ENCODE measurements at places on chromosomes 4 and X.

GRCh38 chr4:153241295-153241694, 37.1 kb downstream of the TRIM2 start:
- DNase-seq: no peak

GRCh38 chr4:132982151-132982550, 166.9 kb upstream of the PCDH10 start:
- no peak for DNase-seq

- no peak for DNase-seq
Measured at GRCh38 chr4:111434586-111434985, 710.7 kb upstream of the FAM241A start.

- no peak for DNase-seq
Measured at GRCh38 chrX:150324919-150325318, 38.2 kb upstream of the MAMLD1 start.

DNA sequence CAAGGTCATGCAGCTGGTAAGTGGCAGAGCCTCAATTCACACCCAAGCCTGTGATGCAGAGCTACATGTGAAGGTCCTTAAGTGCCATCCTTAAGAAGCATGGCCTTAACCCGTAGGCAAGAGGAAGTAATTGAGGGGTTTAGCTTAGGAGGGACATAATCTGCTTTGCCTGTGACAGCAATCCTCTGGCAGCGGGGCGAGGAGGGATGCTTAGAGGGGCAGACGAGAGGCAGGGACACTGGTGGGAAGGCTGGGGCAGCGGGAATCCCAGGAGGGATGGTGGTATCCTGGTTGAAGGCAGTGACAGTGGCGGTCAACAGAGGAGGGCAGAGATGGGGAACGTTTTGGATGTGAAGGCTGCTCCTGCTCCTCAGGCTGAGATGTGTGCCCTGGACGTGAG, 88.1 kb downstream of the EFNB1 start:
- DNase-seq: no peak

DNA sequence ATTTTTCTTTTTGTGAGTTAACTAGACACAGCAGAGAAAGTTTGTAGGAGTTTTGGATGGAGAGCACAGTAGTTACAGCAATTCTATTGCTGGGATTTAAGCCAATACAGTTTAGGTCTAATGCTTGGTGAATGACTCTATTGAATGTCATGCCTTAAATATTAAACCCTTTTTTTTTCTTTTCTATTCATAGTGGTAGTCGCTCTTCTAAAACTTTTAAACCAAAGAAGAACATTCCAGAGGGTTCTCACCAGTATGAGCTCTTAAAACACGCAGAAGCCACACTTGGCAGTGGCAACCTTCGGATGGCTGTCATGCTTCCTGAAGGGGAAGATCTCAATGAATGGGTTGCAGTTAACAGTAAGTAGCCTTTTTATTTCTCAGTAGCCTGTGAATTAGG, 34.8 kb upstream of the DCK start:
- DNase-seq: no peak

GRCh38 chrX:85243761-85244449, at the start of the genes SATL1 and ZNF711:
Gene SATL1 (minus strand): TSS chrX:85243779. CDS start chrX:85108968, 134,811 bp downstream.
Gene ZNF711 (plus strand): TSS chrX:85243991. CDS start chrX:85247573, 3,582 bp downstream.
- DNase-seq: peak; percentile 63

- no peak for DNase-seq
Measured at GRCh38 chrX:69324851-69325250, 159.6 kb upstream of the PJA1 start.

DNA sequence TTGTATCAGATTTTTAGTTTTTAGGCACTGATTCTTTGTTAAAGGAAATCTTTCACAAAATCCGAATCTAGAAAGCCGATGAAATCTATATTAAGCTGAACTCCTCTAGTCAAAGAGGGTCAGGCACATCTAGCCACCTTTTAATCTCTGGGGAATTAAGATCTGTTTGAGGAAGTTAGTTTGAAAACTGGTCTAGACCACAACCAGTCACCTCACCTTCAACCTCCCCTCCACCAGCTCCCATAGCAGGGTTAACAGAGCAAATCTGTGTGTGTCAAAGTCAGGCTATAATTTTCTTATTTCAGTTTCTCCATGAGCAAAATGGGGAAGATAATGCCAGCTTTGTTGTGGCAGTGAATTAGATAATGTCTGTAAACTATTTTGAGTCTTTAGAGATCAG, 110.0 kb upstream of the IGFBP7 start:
- no peak for DNase-seq

GRCh38 chrX:74490247-74490646, 69.0 kb downstream of the SLC16A2 start:
- no peak for DNase-seq

DNA sequence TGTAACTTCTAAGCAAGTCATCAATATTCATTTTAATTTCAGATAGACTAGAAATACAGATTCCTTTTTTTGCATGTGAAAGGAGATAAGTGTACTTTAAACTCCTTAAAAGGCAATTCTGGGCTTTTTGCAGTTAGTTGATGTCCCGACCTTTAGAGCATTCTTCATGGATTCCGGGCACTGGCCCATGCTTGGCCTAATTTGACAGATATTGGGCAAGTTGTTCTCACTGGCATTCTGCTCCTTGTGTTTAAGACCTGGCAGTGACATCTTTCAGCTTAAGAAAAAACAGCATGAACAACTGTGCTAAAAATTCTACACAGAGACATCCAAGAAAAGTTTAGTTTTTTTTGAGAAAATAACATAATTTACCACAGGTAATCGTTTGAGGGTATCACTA, 1037.2 kb downstream of the PCDH18 start:
- peak; percentile 2 for DNase-seq

DNA sequence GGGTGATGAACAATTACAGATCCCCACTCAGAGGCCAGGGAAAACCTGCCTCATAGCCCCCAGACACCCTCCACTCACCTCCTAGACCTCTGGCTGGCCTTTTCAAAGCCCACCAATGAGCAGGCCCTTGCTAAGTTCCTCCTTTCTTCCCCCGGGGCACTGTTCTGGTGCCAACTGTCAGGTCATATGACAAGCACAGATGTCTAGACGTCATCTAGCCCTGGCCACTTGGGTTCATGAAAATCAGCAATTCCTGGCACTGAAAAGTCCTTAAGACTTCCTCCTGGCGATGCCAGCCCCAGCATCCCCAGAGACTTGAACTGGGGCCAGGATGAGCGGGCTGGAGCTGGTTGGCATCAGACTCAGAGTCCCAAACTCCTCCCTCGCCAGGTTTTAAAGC, 115.6 kb upstream of the NALF2 start:
- no peak for DNase-seq
